Stimulated activated CD4-positive, alpha-beta T cell treated with anti-CD3 and anti-CD28 coated beads, Interleukin-15, amount 100 ng/mL, for 1 hour (primary cell): ENCODE measurements at places on chromosomes 11 and 22.

DNA sequence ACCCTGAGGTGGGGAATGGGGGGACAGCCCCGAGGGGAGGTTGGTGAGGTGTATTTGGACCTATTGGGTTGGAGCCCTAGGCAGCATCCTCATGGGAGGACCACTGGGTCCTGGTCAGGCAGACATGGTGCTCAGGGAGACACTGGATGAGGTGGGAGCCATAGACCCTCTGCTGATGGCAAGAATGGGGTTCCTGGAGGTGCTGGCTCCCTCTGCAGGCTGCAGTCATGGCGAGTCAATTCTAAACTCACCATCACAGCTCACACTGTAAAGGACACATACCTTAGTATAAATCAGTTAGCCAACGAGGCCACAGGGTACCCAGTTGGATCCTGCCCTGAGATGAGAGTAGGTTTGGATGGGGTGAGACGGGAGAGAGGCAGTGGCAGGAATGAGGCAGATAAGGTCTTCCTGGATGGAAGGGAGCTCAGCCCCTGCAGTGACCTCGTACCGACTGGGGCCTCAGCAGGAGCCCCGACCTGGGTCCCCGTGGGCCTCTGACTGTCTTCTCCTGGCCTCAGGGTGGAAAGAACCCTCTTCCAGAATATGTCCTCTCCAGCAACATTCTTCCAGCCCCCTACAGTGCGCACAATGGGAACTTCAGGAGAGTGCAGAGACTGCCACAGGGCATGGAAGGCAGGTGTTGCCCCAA lies 1.7 kb upstream of the GAB4 start:
- no peak for DNase-seq

DNA sequence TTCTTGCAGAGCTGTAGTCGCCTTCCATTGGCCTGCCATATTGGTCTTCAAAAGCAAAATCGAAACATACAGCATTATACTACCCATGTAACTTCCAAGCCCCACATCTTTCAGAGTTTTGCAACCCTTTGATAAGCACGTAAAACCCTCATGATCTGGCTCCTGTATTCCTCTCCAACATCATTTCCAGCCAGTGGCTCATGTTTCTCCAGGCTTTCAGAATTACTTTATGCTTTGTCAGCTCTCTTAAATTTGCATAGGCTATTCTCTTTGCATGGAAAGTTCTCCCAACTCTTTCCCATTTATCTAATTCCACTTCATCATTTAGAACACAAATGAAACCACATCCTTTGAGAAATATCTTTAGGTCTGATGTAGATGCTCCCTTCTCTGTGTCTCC lies 67.8 kb upstream of the DDI1 start:
- no peak for DNase-seq

- no peak for DNase-seq
These were observed 109.2 kb downstream of the CSNK2A3 start for GRCh38 chr11:11243590-11244469.

GRCh38 chr11:112177589-112177988 lies 2.3 kb downstream of the BCO2 start:
- DNase-seq = no peak

GRCh38 chr11:33222052-33222750 lies 35.0 kb upstream of the HIPK3 start:
- DNase-seq = no peak

DNA sequence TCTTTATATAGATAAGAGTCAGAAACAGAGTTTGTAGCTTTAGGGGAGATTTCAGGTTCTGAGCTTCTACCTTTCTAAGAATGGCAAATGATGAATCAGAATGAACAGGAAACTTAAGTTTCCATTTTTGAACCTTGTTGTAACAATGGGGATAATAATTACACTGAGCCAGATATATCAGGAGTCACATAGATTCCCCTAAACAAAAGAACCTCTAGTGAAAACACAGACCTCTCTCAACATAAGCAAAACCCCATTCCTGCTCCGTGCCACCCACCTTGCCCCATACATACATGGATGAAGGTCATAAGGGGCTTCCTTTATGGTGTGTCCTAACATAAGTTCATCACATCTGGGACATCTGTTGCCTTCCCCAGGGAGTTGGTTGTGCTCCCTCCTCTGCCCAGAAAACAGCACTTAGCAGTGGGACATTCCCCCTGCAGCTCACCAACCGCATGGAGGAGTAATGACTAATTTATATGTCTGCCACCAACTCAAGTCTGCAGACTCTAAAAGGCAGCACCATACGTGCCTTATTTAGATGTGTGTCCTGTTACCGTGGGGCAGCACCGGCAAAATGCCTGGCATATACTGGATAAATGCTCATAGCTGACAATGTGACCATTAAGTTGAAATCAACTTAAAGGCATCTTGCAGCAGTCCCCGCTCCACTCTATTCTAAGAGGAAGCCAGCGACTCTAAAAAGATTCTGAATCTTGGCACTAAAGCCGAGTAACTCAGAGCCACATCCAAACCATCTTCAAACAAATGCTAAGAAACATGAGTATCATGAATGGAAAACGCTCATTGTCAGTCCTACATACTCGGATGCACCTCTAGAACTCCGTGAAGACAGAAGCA lies 8.0 kb downstream of the JAML start:
- no peak for DNase-seq

DNA sequence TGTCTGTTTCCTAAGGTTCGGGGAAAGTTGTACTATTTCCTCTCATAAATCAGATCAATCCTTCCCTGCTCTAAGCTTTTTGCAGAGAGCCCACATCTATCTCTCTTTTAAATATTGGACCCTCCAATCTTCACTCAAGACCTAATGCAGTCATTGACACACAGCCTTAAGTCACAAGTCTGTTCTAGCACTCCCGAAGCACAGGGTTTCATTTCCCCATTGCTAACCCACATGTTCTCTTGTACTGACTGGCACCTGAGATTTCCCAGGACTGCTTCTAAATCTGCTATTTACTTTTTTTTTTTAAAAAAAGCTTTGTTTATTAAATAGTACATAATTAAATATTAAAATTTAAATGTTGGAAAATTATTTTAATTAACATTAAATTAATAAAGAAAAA lies 674.7 kb downstream of the TBC1D22A start:
- DNase-seq = no peak

- DNase-seq = no peak
These were observed 699 bp upstream of the SDF2L1 start for GRCh38 chr22:21641417-21641788.

GRCh38 chr11:61832207-61832606 lies 4.1 kb downstream of the FADS2 start:
- no peak for DNase-seq

GRCh38 chr11:69301455-69302401 lies 7.8 kb downstream of the MYEOV start:
- no peak for DNase-seq

- DNase-seq = no peak
These were observed 722.2 kb upstream of the TENM4 start for GRCh38 chr11:80163011-80163410.

GRCh38 chr11:8262552-8263108 lies 1.0 kb downstream of the LMO1 start:
- DNase-seq = no peak

DNA sequence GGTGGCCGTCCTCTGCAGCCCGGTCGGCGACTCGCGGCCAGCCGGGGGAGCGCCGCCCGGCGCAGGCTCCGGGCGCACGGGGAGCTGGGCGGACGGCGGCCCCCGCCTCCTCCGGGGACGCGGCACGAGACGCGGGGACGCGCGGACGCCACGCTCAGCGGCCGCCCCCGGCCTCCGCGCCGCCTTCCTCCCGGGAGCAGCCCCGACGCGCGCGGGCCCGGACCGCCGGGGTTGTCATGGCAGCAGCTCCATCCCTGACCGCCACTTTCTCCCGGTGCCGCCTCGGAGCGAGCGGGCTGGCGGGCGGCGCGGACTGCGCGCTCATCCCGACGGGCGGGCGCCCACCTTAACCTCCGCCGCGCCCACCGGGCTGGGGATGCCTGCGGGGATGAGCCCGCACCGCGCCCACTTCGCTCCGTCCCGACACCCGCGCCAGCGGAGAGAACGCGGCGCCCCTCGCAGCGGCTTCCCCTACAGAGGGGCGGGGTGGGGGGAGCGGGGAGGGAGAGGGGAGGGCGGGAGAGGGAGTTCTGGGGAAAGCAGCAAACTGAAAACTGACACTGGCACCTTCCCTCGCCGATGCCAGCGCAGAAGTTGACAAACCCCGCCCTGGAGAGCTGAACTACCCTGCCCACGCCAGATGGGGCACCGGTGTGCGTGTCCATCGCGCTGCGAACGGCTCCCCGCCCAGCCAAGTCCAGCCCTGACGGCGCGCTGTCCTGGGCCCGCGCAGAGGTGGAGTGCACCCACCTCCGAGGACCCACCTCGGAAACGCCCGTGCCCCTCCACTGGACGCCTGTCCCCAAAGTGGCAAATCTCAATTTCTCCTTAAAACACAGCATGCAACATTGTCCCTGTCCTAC lies 588.4 kb downstream of the OPCML start:
- DNase-seq = no peak

GRCh38 chr11:15053191-15053685 lies 20.2 kb upstream of the CALCB start:
- DNase-seq = no peak

- no peak for DNase-seq
These were observed 272.0 kb upstream of the SESN3 start for GRCh38 chr11:95503047-95503446.

GRCh38 chr11:76266286-76267100 lies 60.2 kb upstream of the WNT11 start:
- no peak for DNase-seq

- no peak for DNase-seq
These were observed 104.1 kb upstream of the E2F8 start for GRCh38 chr11:19344661-19345518.

- DNase-seq = no peak
These were observed 4.5 kb downstream of the C11orf16 start for GRCh38 chr11:8928205-8928604.

GRCh38 chr11:24593332-24593731 lies 96.5 kb downstream of the LUZP2 start:
- no peak for DNase-seq

GRCh38 chr11:114092953-114093352 lies 33.4 kb downstream of the ZBTB16 start:
- no peak for DNase-seq

- no peak for DNase-seq
These were observed 65.5 kb downstream of the ME3 start for GRCh38 chr11:86606836-86607481.

DNA sequence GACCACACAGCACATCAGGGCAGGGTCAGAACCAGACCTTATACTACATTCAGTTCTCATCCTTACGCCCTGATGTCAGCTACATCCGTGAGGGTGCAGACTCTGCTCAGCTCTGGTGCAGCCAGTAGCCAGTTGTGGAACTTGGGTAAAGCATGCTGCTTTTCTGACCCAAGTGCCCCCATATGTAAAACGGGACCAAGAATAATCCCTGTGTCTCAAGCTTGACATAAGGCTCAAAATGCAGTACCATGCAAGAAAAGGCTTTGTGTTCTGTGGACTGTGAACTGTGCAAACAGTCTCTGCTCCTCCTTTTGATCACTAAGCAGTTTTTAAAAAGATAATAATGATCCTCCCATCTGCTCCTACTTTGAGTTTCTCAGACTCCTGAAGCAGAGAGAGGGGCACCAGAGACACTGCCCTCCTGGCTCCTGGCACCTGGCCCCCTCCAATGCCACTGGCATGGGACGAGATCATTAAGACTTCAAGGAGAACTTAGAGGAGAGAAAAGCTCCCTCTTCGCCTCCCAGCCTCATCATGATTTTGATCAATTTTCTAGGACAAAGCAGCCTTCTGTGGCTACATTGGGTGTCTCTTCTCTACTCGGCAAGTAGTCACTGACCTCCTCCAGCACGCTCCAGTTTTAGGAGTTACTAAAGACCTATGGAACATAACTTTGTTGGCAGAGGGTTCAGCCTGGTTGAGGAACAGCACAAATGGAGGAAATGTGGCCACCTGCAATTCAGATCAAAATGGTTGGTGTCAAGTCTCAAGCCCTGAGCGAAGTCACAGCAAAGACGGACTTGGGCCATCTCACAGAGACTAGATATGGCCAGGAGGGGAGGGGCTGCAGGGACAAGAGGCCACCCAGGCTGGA lies 23.9 kb downstream of the IL10RA start:
- no peak for DNase-seq

- DNase-seq = no peak
These were observed 373.6 kb upstream of the DDI1 start for GRCh38 chr11:103662880-103663279.

DNA sequence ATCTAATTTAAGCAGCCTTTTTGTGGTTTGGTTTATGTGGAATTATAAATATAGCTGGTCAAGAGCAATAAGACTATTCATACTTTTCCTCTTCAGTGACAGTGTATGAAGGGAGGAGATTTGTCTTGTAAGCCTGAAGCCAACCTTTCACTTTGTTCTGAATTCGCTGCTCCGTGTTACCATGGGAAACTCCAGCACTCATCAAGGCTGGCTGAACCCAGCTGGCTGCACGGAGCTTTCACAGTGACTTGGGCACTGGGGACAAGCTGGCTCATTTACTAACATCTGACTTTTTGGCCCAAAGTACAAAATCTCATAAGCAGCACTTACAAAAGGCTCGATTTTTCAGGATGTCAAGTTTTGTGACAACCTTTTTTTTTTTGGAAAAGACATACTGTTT lies 120.4 kb upstream of the GRIA4 start:
- DNase-seq = no peak

- no peak for DNase-seq
These were observed 346.2 kb downstream of the CADM1 start for GRCh38 chr11:115158053-115158452.

- DNase-seq = no peak
These were observed 49.5 kb downstream of the TTC28 start for GRCh38 chr22:28630177-28630574.

DNA sequence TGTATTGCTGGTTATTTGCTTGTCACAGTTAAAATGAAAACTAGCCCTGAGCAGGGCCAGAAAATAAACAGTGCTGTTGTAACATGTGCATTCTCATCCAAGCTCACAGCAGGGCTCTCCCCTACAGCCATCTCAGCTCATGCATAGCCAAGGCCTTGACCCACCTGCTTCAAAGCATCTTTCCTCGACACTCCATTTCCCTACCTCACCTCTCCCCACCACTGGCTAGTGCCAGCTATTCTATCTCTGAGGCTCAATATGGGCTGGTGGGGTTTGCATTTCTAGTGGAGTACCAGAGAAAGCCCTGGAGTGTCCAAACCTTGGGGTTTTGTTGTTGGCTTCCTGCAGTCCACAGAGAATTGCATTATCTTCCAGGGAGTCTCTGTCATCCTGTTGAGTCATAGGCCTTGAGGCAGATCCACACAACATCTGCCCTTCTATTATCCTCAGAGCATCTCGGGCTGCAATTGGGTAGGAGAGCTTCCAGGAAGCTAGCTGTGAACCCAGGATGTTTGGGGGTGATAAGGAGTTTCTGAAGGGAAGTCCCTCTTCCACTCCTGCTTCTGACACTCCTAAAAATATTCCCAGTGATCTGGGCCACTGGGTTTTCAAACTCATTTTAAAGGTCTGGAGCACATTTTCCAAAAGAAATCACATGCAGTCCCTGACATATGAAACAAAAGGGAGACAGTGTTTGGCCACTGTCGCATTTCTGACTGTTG lies 36.1 kb upstream of the AMOTL1 start:
- DNase-seq = no peak

DNA sequence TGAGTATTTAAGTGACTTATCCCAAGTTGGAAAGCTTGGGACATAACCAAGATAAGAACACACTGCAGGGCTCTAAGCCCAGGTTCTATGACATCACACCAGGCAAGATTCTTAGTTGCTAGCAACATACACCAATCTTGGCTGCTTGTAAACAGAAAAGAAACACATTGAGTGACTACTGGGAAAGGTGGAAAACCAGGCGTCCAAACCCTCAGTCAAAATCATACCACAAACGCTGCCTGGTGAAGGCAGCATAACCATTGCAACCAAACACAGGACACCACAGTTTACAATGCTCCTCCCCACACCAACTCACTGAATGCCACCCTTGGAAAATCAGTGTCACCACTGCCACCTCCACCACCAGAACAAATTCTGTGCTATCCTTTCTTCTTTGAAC lies 379.9 kb downstream of the TTC28 start:
- DNase-seq = no peak
